Fibroblast of the aortic adventitia (primary cell): ENCODE measurements at places on chromosomes 5 and 9.
A peak's percentile ranks its signal among the peaks of the same experiment; 100 is the strongest.

DNA sequence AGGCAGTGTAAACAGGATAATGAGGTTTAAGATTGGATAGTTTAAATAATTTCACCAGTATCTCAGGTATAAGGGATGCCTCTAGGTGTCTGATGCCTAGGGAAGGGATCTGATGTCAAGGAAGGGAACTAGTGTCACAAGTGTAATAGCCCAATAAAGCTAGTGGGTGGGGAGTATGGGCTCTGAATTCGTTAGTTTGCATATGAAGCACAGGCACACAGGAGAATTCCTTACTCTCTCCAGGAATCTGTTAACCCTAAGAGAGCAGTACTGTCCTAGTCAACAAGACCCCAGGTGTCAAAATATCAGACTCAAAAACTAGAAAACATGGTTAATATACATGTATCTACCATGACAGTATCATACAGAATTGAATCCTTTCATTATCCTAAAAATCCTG is 352.5 kb upstream of the CYLC2 start:
- no peak for DNase-seq

- DNase-seq = no peak
Observed at GRCh38 chr5:28234356-28234968, 1196.1 kb upstream of the CDH9 start.

GRCh38 chr9:97900738-97901565 is 21.3 kb downstream of the TRMO start:
- DNase-seq = peak; percentile 73

GRCh38 chr9:89740722-89741121 is 135.9 kb downstream of the GADD45G start:
- no peak for DNase-seq

DNA sequence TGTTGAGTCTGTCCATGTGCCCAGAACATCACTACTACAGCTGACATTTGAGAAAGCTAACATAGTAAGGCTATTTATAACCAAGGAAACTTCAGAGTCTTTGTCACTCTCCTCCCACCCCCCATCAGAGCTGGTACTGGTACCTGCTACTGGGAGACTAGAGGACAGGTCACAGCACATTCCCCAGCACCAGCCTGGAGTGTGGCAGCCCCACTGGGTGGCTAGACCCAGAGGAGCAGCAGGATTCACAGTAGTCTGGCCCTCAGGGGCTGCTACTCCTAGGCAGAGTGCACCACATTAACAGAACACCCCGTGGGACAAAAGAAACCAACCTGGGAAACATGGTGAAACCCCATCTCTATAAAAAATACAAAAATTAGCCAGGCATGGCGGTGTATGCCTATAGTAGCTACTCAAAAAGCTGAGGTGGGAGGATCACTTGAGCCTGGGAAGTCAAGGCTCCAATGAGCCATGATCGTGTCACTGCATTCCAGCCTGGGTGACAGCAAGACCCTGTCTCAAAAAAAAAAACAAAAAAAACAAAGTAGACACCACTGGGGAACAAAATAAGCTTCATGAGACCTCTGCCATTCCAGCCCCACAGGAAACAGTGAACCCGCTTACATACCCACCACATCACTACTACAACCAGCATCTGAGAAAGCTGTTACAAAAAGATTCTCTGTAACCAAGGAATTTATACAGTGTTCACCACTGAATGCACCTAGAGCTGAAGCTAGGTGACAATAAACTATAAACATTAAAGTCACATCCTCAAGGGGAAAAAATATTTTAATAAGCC is 26.3 kb upstream of the PTGER4 start:
- DNase-seq = no peak
